Substantia nigra (tissue), 51 donors: ENCODE measurements at places on chromosomes 6 and 20.

- no peak for DNase-seq
These were observed 33.7 kb downstream of the MTHFD1L start for GRCh38 chr6:150899231-150899630.

GRCh38 chr20:62405981-62406513, 1.0 kb downstream of the CABLES2 start:
- no peak for DNase-seq

DNA sequence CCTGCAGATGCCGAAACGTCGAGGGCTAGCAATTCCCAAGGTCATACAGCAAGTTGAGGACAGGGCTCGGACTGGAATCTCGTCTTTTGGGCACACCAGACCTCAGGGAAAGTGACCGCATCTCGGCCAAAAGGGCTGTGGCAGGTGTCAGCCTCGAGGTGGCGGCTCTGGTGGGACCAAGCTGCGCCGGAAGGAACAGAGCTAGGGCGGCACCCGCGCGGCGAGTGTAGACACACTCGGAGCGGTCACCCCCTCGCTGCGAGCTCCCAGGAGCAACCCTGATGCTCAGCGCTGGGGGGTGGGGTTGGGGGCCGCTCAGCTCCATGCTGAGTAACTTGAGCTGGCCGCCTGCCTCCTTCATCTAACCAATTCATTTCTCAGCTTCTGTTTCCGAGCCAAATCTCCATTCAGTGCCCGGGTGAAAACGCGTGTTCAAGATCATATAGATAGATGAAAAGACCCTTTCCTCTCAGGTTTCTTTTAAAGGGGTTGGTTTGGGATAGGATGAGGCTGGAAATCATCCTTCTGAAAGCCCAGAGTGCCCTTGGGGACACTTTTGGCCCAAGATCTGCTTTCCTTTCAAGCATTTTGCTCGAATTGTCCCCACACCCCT, 2.2 kb upstream of the TUBB2B start:
- DNase-seq = peak; percentile 49

DNA sequence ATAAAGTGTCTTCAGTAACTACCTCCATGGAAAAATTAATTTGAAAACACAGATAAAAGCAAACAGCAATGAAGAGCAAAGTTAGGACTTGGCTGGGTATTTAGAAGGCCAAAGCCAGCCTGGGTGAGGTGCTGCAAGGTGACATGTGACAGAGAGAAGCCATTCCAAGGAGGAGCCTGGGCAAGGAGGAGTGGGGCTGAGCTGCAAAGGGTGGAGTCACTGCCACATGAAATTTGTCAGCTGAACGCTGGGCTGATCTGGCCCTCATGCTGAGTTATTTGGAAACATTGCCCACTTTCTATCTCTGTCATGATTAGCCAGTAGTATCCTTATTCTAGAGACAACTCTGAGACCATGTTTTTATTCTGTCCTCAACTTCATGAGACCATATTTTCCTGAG, 76.3 kb downstream of the PERP start:
- DNase-seq = no peak

DNA sequence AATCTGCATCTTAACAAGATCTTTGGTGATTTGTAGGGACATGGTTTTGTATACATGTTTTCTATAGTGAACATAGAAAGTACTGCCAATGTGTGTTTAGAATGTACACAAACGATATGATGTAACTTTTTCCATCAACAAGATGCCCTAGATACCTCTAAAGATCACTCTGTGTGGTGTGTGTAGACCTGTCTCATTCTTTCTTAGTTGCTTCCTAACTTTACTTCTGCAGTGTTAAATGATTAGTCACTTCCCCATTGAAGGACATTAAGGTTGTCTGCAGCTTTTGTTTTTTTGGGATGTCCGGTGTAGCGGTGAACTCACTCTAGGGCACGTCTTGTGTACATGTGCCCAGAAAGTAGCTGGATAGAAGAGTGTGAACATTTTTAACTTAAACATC, 35.9 kb downstream of the CDYL start:
- no peak for DNase-seq

DNA sequence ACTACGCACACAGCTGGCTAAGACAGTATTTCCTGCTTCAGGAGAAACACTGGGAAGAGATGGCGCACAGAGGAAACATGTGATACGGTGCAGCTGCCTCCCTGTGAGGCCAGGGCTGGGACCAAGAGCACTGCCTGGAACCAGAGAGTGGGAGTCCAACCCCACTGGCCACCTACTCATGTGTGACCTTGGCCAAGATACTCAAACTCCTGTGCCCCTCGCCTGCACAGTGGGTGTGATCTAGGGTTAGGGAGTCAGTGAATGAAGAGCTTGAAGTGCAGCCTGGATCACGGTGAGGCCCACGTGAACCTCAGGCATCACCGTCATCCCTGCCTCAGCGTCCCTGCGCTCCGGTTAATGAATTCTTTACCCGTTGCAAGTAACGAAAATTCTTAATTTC, 41.7 kb upstream of the MPC1 start:
- DNase-seq = no peak

- DNase-seq = no peak
These were observed 8.4 kb downstream of the ARFGAP1 start for GRCh38 chr20:63280929-63281545.

DNA sequence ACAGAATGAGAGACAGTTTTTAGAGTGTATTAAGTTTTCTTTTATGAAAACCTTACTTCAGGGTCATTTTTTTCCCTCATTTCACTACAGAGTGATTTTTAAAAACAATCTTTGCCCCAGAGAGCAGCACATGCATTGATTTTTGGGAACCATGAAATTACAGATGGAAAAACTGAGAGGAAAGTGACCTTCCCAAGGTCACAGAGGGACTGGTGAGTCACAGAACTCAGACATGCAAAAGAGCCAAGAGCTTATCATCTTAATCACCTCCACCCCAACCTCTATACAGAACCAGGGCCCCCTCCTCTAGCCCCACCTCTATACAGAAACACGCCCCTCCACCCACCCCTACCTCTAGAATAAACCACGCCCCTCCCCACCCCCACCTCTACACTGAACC, 10.7 kb downstream of the PXMP4 start:
- no peak for DNase-seq

DNA sequence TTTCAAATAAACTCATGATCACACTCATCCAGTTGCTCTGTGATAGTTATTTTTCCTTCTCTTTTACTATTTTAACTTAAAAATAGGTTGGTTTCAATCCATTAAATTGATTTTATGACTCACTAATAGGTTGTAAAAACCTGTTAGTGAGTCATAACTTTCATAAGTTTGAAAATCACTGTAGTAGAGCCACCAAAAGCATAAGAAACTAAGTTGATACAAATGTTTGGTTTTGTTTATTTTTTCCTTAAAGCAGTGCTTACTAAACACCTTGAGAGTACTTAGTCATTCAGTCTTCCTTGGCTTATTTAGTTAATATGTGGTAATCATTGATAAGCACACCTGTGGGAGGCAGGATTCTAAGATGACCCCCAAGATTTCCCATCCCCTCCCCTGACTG, 312.1 kb upstream of the MAN1A1 start:
- DNase-seq = no peak

GRCh38 chr6:13405961-13406477, 77.7 kb upstream of the TBC1D7 start:
- DNase-seq = no peak

- no peak for DNase-seq
These were observed 60.8 kb downstream of the RBM38 start for GRCh38 chr20:57451795-57452661.

- DNase-seq = no peak
These were observed 430.3 kb upstream of the SULF2 start for GRCh38 chr20:48215536-48215935.

- peak; percentile 23 for DNase-seq
These were observed 7.7 kb upstream of the ZNF334 start for GRCh38 chr20:46520976-46521579.

DNA sequence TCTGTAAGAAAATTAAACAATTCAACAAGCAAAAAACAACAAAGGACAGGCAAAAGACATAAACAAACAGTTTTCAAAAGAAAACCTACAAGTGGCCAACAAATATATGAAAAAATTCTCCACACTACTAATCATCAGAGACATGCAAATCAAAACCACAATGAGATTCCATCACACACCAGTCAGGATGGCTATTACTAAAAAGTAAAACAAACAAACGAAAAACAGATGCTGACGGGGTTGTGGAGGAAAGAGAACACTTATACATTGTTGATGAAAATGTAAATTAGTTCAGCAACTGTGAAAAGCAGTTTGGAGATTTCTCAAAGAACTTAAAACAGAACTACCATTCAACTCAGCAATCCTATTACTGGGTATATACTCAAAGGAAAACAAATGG, 537.6 kb downstream of the HDGFL1 start:
- DNase-seq = no peak

GRCh38 chr20:9441948-9442347, 72.4 kb upstream of the LAMP5 start:
- no peak for DNase-seq

GRCh38 chr6:15417811-15418210, 171.9 kb downstream of the JARID2 start:
- no peak for DNase-seq

DNA sequence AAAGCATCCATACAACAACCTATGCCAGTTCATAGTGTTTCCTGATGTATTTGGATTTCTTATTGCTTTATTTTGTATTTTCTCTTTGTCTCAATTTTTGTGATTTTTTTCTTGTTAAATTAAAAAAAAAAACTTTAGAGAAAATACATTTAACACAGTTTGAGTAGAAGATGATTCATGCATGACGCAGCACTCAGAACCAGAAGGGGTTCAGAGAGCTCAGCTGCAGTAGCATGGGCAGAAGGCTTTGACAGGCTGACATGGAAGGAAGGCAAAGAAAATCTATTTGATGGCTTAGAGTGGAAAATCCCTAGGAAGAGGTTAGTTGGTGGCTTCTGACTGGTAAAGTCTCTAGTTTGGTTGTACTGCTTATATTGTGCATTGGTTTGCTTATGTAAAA, 207.2 kb upstream of the STXBP5 start:
- DNase-seq = no peak

- DNase-seq = no peak
These were observed 70.8 kb upstream of the AKIRIN2 start for GRCh38 chr6:87772597-87773530.

- no peak for DNase-seq
These were observed 299.7 kb downstream of the QKI start for GRCh38 chr6:163714179-163714578.

GRCh38 chr6:158165919-158166416, 2.1 kb downstream of the SERAC1 start:
- no peak for DNase-seq

DNA sequence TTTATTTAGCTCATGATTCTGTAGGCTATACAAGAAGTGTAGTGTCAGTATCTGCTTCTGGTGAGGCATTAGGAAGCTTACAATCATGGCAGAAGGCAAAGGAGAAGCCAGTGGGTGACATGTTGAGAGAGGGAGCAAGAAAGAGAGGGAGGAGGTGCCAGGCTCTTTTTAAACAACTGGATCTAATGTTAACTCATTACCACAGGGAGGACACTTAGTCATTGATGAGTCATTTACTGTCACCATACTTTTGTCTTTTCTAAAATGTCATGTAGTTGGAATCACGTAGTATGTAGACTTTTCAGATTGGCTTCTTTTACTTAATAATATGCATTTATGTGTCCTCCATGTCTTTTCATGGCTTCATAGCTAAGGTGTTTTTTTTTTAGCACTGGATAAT, 58.1 kb downstream of the NUS1 start:
- DNase-seq = no peak

DNA sequence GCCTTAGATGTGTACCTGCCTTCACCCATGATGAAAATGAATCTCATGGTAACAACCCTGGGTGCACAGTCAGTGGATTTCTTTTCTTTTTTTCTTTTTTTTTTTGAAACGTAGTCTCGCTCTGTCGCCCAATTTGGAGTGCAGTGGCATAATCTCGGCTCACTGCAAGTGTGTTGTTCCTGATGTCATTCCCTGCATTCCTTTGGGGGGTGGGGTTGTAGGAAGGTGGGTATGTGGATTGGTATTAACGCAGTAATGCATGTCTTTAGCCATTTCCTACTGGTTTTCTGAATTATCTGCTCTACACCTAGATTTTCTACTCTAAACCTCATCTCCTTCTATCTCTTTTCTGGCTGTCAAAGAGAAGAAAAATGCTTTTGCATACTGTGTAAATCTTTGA, 146.6 kb downstream of the RNF144B start:
- no peak for DNase-seq

DNA sequence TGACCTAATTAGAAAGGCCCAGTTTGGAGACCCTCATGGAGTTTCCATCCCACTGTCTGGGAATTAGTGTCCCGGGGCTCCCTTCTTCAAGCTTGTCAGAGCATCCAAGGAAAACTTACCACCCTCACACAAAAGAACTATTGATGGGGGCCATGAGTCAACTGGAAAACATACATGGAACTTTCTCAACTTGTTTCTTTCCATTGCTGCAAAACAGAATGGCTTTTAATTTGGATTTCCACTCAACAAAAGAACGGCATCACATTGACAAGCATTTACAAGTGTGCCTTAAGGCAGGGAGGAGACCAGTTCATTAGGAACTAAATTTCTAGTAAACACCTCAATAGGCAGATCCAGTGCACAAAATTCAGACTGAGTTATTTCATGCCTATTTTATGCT, 289.1 kb upstream of the PREP start:
- no peak for DNase-seq

DNA sequence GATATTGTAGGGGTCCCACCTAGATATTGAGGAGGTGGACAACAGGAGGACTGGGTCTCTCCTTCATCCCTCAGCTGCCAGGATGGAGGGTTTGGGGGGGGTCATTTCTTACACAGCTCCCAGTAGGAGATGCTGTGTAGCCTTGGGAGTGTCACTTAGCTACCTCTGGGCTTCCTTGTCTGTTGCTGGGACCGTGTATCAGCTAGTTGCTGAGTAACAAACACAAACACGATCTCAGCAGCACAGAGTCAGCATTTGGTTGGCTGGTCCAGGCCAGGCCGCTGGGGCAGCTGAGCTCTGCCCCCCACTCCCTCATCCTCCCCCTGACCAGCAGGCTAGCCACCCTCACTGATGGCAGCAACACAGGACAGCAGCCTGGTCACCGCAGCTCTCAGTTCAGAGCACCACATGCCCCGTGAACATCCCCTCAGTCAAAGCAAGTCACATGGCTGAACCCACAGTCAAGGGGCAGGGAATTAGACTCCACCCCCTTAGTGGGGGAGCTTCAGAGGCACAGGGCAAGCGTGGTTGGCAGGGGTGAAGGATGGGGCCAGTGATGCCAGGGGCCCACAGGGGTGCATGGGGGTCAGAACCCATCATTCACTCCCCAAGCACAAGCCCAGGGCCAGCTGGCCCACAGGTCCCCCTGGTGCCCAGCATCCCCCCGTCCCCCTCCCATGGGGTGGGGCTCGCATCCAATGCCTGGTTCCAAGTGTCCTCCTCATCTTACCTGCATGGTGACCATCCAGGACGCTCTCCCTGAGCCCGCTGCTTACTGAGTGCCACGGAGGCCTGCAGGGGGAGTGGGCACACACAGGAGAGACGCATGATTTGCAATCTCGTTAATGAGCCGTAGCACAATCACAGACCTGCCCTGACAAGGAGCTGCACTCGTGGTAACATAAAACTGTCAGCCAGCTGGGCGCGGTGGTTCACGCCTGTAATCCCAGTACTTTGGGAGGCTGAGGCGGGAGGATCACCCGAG, 112.4 kb downstream of the TAF4 start:
- DNase-seq = no peak

- DNase-seq = no peak
These were observed 75.4 kb downstream of the RPP40 start for GRCh38 chr6:4928426-4928825.

- DNase-seq = no peak
These were observed 107.6 kb upstream of the SGK1 start for GRCh38 chr6:134425513-134425912.
